Erythroblast (primary cell): ENCODE measurements at places on chromosomes 4 and X.

DNA sequence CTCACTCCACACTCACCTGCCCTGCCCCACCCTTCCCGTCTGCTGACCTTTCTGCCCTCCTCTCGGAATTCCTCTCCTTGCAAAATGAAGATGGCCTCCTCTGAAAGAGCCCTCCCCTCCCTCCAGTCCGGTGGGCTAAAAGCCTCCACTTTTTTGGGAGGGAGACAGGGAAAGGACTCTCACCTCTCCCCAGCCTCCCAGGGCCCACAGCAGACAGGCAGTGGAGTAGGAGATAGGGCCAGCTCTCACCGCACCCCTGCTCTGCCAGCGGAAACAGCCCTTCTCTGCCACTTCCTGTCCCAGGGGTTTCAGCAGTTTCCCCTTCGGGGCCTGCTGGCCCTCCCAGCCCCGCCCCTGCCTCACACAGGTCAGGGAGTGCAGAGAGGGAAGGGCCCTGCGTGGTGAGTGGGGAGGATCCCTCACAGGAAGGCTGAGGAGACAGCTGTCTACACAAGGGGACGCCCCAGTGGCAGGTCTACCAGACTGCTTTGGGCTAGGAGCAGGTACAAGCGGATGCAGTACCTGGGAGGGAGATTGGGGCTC, 18.2 kb downstream of the ELF4 start:
- peak; percentile 41 for DNase-seq

DNA sequence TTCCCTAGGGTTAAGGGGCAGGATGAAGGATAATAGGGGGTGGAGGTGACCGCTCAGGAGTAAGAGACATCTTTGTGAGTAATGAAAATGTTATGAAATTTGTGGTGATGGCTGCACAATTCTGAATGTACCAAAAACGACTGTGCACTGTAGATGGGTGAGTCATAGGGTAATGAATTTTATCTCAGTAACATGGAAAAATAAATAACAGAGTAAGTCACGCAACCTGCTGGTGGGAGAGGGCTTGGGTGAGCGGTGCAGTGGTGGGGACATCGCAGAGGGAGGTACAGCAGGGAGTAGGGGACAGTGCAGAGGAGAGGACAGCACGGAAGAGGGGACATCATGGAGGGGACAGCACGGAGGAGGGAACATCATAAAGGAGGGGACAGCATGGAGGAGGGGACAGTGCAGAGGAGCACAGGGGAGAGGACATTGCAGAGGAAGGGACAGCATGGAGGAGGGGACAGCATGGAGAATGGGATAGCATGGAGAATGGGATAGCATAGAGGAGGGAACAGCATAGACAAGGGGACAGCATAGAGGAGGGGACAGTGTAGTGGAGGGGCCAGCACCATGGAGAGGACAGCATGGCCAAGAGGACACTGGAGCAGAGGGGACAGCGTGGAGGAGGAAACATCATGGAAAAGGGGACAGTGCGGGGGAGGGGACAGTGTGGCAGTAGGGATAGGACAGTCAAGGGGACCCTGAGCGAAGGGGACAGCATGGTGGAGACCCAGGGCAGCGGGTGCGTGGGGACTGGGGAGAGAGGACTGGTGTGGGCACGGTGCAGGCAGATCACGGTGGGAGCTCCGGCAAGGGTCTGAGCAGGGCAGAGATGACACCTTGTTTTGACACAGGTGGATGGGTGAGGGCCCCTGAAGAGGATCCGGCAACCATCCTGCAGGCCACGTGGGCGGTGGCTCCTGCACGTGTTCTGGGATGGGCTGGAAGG, 68.5 kb upstream of the MXD4 start:
- no peak for DNase-seq

- DNase-seq = no peak
Measured at GRCh38 chrX:35670889-35671288, 127.3 kb upstream of the MAGEB16 start.

- DNase-seq = no peak
Measured at GRCh38 chrX:39492497-39493162, 605.1 kb downstream of the BCOR start.

- DNase-seq = no peak
Measured at GRCh38 chr4:94536649-94537469, 85.1 kb downstream of the PDLIM5 start.

GRCh38 chr4:67746797-67747495, 7.2 kb downstream of the GNRHR start:
- DNase-seq = peak; percentile 42

DNA sequence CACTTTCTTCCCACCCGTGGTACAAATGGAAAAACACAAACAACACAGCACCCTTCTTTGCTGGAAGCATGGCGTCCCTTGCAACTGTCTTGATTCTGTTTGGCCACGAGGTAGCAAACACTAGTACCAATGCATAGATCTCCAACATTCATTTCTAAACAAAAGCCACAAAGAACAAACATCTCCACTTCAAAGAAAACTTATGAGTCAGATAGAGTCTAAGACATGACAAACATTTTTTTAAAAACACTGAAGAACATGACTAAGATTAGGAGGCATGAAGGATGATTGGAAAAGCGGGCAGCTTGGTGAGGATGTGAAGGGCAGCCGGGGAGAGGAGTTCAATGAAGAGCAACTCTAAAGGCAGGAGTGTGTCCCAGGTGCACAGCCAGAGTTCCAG, 197.6 kb upstream of the FAM9B start:
- no peak for DNase-seq

- no peak for DNase-seq
Measured at GRCh38 chrX:55638933-55639332, 15.7 kb downstream of the FOXR2 start.

- DNase-seq = peak; percentile 54
Measured at GRCh38 chr4:55312489-55313101, 33.4 kb upstream of the SRD5A3 start.
